ENCODE measurements at places on chromosomes 1 and 21.

DNA sequence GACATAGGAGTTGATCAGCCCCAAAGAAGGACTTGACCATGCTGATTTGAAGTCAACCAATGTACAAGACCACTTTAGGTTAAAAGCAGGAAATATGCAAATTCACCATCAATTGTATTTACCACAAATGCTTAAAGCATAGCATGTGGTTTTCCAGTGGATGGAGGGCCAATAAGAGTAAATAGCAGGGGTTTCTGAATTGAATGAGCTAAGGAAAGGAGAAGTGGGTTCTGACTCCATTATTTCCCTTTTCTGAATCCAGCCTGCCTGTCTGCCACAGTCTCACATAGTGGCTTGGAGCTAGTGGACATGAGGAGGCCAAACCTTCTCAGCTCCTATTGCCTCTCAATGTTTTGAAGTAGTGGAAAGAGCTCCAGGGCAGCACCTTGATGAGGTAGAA, 7.2 kb upstream of the TNFSF18 start:
- no peak for DNase-seq

DNA sequence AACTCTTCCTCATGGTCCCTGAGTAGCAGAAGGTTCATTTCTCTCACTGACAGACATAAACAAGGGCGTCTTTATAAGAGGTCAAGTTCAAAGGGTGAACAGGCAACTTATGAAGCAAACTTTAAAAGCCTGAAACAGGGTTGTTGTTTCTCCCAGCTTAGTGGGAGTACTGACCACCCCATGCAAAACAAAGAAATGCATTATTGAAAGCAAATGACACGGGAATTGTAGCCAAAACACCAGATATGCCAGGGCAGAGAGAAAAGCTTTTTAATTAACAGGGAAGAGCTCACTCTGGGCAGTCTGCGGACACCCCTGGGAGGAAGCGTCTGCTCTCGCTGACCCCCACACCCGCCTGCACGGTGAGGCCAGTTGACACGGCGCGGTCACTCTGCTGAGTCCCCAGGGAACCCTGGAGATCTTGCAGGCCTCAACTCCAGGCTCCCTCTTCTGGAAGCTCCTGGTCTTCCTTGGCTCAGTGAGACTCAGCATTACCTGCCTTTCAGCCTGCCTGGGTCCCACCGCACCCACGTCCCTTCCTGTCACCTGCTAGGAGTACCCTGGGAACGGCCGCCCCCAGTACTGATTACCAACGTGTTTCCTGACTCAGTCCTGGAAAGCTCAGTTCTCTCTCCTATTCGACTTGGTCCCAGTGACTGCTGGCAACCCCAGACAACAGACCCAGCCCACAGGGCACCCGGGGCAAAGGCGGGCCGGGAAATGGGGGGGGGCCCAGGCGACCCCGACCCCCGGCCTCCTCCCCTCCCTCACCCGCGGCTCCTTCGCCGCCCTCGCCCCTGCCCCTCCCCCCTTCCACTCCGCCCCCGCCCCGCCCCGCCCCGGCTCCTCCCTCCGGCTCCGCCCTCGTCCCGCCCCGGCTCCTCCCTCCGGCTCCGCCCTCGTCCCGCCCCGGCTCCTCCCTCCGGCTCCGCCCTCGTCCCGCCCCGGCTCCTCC, 972 bp downstream of the CFAP410 start:
- peak; percentile 90 for DNase-seq

GRCh38 chr1:38941527-38942019, at the start of gene RHBDL2:
Gene RHBDL2, minus strand, starts transcription at chr1:38941830. Its CDS starts 22,618 bp downstream, at chr1:38919212.
- DNase-seq = no peak

DNA sequence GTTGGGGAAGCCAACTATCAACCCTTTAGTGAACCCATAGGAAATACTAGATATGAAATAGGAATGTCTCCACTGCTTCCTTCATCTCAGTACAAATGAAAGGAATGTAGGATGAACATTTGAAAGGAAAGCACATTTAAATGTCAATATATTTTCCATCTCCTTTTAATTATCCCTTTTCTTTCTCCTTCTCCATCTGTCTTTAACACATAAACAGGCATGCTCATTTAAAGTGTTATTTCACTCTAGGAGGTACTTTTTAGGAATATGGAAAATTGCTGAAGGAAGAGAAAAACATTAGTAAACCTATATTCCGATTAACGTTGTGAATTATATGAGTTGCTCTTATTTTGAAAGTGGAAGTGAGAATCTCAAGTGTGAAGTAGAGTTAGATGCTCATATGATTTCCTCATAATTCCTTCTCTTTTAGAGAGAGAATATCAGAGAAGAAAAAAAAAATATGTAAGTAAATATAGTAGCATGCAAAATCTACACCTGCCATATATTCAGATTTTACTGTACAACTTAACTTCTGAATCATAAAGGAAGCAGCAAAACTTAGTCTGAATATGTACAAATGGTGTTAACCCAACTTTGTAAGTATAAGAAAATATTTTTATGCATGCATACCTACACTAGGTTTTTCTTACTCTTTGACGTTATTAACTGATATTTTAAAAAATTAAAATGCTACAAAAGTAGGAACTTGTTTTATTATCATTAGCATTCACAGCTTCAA, 406.9 kb upstream of the B3GALT2 start:
- no peak for DNase-seq

- DNase-seq = no peak
Measured at GRCh38 chr1:78055565-78056132, 9.9 kb downstream of the GIPC2 start.

DNA sequence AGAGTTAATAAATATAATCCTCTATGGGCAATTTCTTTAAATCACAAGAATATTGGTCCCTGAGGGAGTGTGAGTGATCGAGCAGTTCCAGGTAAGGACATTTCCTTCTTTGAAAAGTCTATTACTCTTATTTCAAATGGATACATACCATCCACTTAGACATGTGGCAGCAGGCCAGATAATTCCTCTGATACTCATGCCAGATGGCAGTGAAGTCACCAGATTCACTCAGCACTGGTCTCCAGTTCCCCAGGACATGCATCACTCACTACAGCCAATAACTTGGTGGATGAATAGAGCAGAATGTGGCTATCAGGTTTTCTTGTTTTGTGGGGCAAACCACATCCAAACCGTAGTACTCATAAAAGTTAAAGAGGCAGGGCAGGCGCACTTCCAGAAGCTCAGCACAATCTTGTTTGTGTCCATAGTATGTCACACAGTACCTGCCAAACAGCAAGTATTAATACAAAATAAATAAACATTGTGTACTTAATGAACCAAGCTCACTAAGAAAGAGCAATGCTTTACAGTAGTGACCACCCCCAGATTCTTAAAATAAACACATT, 74.2 kb upstream of the CD53 start:
- DNase-seq = no peak

DNA sequence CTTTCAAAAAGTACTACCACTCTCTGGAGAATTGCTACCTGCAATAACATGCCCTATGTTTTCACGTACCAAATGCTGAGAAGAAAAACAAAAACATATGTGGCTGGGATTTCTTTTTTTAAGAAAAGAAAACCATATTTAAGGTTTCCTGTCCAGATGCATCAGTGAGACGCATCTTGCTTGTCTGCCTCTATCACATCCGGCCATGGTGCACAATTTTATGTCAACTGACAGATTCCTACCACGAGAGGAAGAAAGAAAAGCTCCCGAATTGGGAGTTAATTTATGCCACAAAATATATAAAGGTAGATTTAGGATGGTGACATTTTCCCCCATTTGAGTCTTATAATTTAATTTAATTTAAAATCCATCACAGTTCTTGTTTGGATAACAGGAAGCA, 62.3 kb upstream of the COL24A1 start:
- no peak for DNase-seq

- no peak for DNase-seq
Measured at GRCh38 chr1:119374208-119374874, 5.8 kb downstream of the HAO2 start.

GRCh38 chr1:19560480-19560879, 75.1 kb upstream of the CAPZB start:
- DNase-seq = no peak

GRCh38 chr1:39907528-39908453, 6.1 kb upstream of the MYCL start:
- no peak for DNase-seq

DNA sequence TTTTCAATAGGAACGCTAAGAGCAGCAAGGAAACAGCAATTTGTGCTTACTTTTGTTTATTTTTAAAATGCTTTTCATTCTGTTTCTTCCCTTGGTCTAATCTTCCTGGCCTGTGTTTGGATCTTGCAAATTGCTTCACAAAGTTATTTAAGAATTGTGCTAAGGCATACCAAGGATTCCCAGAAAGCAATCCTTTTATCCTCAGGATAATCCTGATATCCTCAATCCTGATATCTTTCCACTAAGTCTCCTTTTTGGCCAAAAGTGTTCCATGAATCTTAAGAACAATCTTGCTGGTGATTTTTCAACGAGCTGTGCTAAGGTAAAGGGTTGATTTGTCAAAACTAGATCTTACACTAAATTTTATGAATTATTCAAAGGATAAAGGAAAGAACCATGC, 1577.9 kb downstream of the PLA2G4A start:
- DNase-seq = no peak

DNA sequence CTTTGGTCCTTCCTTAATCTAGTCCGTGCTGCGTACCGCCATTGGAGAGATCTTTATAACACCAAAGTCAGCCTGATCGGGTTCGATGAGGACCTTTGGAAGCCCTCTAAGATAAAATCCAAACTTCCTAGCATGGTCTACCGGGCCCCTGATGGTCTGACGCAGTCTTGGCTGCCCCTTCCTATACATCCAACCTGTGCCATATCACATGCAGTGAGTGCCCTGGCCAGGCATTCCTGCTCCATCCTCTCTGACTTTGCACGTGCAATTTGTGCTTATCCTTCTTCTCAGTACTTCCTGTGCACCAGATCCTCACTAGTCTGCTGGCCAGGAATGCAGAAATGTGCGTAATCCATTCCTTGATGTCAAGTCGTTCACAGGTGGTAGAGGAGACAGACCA, 45.6 kb downstream of the CFAP57 start:
- no peak for DNase-seq

DNA sequence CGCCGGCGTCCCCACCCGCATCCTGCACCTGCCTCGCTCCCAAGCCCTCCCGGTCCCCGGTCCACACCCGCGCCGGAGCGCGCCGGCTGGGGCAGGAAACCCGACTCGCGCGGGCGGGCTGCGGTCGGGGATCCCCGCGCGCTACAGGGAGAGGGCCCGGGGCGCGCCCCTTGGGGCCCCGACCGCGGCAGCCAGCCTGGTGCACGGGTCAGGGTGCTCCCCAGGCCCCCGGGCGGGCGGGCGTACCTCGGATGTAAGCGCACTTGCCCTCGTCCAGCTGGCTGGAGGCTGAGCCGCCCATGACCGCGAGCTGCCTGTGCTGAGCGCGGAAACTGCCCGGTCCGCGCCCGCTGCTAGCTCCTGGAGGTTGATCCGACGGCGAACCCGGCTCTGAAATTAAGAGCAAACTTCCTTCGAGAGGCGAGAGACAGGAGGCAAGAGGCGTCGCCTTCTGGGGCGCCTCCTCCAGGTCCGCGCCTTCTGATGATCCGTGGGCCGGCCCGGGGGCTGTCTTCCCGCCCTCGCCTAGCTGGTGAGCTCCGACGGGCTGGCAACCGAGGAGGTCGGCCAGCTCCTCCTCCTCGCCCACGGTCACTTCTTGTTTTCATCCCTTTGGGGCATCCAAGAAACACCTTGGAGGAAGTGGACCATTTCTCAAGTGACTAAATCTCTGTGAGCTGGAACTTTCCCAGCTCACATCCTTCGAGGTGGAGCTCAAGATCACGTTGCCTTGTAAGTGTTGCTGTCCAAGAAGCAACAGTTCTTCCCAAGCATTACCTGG, at the start of gene NIBAN1:
NIBAN1 (minus strand) TSS at position 453 of the 781 bp plus-strand sequence; CDS start at position 301, 152 bp downstream.
- peak; percentile 59 for DNase-seq

GRCh38 chr21:27429710-27430341, 462.9 kb upstream of the ADAMTS5 start:
- DNase-seq = no peak
